Activated CD4-positive, alpha-beta T cell treated with anti-CD3 and anti-CD28 coated beads, Interleukin-2, amount 50 U/mL, for 4 hours (primary cell): ENCODE measurements at places on chromosomes 6 and 20.

DNA sequence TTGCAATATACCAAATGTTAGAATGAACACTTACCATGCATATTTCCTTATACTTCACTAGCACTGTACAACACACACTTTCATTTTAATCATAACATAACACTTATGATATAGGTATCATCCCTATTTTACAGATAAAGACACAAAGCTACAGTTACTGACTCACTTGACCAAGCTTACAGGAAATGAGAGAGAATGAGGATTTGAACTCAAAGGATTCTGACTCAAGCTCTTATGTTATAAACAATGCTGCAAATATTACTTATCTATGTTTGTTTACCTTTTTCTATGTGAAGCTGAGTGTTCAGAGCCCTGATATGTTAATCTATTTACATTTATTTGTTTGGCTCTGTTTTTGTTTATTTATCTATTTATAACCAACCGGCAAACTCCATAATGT, 245.4 kb downstream of the PTPRK start:
- no peak for DNase-seq

DNA sequence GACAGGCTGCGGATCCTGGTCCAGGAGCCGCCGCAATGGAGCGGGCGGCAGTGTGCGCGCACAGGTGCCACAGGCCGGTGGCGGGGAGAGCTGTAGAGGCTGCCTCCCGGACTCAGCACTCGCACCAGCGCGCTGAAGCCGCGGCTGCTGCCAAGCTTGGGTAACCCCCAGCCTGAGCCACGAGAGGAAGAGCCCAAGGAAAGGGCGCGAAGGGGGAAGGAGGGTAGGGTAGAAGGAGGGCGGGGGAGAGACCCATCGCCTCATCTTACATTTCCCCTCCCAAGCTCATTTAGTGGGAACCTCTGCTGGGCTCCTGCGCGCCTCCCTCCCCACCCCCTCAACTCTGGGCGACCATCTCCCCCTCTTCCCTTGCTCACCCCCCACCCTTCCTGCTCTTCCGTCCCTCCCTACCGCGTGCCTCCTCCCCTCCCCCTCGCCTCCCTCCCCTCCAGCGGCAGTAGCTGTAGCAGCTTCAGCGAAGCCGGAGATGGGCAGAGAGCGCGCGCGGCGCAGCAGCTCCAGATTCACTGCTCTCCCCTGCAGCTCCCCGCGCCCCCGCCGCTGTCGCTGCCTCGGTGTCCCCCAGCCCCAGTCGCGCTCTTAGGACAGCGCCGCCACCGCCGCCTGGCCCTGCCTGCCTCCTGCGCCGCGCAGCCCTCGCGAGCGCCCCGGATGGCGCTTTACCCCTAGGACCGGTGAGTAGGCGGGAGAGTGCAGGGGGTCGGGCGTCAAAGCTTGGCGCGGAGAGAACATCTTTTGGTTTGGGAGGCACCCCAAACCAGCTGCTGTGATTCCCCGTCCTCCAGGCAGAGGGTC, at the start of gene FUT9:
Gene FUT9, plus strand, starts transcription at position 457 of the 816 bp plus-strand sequence. CDS start 187,182 bp downstream, outside the sequence.
- DNase-seq: no peak

- DNase-seq: no peak
Measured at GRCh38 chr6:35317483-35318195, 20.0 kb downstream of the DEF6 start.

DNA sequence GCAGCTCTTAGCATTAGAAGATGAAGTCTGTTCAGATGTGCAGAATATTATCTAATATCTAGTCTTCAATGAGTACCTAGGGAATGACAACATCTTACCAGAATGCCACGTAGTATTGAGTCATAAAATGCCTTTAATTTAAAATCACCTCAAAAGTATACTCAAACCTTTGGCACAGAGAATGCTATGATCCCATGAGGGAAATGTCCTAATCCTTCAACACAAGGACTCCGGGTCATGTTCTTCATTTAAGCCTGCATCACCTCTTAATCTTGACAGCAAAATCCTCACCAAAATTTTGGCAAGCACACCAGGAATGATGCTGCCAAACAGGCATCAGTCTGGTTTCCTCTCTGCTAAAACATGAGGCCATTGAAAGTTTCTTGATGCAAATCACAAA, 23.6 kb upstream of the MARCKS start:
- DNase-seq: no peak

- no peak for DNase-seq
Measured at GRCh38 chr6:139344186-139344963, 30.1 kb downstream of the CITED2 start.

GRCh38 chr20:9699181-9699580, 139.7 kb downstream of the PAK5 start:
- DNase-seq: no peak

- DNase-seq: no peak
Measured at GRCh38 chr6:164195278-164195941, 780.9 kb downstream of the QKI start.

GRCh38 chr6:2959909-2960719, 11.3 kb downstream of the SERPINB6 start:
- no peak for DNase-seq

GRCh38 chr6:108952776-108953486, 104.7 kb downstream of the ARMC2 start:
- DNase-seq: no peak

DNA sequence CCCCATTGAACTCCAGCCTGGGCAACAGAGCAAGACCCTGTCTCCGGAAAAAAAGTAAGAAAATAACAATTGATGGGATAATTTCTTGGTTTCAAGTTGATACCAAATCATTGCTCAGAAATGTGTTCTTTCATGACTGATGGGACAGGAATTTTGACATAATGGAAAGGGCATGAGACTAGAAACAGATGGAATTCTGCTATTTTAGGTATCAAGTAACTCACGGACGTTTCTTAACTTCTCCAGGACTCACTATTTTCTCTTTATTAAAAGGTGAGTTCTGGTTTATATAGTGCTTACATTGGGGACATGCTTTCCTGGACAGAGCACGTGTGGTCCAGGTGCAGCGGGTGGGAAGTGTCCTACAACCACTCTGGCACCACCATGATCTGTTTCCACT, 6.0 kb upstream of the DSP start:
- DNase-seq: no peak

DNA sequence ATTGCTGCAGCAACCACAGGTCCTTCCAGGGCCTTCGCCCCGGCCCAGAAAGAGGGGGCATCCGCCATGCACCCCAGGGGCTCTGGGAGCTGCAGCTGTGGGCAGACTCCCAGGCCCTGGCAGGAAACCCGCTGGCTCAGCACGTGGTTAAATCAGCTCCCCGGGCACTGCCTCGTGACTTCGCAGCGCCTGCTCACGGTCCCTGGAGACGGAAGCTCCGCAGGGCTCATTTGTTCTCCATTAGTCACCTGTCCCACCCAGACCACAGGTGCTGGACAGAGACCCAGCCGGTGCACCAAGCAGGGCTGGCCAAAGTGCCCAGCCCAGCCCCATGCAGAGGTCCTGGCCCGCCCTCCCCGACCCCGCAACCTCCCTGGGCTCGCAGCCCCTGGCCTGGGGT, 14.7 kb downstream of the KCNQ2 start:
- no peak for DNase-seq

GRCh38 chr20:46962452-46963195, 68.0 kb downstream of the EYA2 start:
- no peak for DNase-seq

DNA sequence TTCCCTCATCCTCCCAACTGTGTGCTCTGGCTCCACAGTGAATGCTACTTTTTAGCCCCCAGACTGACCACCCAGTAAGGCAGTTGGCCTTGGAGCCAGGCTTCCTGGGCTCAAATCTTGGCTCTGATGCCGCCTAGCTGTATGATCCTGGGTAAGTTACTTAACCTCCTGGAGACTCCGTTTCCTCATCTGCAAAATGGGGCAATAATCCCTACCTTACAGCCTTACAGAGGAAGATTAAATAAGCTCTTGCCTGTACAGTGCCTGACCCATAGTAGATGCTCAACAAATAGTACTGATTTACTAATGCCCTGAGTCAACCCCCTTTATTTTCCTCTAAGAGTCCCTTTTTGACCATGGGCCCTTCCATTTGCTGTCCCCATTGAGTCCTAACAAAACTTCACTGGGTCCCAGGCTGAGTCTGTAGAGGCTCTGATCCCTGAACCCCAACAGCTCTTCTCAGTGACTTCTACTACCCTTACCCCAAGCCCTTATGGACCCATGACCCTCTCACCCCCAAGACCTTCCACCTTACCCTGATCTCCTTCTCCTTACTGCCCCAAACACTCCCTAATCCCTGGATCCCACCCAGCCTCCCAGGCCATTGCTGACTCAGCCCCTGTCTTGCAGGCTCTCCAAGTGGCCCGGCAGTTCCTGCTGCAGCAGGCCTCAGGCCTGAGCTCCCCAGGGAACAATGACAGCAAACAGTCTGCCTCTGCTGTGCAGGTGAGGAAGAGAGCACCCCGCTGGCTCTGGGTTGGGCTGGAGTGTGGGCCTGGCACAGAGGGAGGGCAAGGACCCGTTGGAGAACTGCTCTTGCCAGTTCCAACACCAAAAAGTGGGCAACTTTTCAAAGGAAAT, 31.4 kb downstream of the FOXP4 start:
- DNase-seq: no peak

- DNase-seq: no peak
Measured at GRCh38 chr20:38939686-38940085, 13.5 kb downstream of the FAM83D start.

DNA sequence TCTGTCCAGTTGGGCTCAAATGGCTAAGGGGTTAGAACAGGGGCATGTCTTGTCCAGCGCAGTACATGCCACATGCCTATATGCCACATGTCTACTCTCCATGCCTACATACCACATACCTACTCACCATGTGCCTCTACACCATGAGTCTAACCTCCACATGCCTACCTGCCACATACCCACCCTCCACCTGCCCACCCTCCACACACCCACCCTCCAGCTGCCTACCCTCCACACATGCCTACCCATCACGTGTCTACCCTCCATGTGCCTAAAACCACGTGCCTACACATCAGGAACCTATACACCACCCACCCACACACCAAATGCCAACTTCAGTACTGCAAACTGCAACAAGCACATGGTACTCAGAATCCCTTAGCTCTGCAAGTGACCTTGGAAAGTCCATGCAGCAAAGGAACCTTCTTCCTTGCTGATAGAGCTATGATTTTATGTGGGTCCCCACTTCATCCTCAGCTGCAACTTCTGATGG, 113.0 kb upstream of the CST7 start:
- no peak for DNase-seq

- DNase-seq: no peak
Measured at GRCh38 chr20:3691306-3691705, 9.5 kb upstream of the ADAM33 start.

- no peak for DNase-seq
Measured at GRCh38 chr6:97668716-97669115, 385.7 kb upstream of the MMS22L start.

DNA sequence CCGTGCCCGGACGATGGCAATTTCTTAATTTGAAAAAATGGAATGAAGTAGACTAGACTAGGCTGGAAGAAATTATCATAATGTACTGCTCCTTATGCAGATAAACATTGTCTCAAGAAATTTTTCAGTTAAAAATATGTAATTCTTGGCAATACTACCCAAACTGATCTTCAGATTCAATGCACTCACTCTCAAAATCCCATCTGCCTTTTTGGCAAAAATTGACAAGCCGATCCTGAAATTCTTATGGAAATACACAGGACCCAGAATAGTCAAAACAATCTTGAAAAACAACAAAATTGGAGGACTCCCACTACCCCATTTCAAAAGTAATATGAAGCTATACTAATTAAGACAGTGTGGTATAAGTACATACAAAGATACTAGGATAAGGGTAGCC, 19.0 kb downstream of the SLC23A2 start:
- DNase-seq: no peak

GRCh38 chr6:151763938-151764680, 43.4 kb upstream of the ESR1 start:
- DNase-seq: no peak

DNA sequence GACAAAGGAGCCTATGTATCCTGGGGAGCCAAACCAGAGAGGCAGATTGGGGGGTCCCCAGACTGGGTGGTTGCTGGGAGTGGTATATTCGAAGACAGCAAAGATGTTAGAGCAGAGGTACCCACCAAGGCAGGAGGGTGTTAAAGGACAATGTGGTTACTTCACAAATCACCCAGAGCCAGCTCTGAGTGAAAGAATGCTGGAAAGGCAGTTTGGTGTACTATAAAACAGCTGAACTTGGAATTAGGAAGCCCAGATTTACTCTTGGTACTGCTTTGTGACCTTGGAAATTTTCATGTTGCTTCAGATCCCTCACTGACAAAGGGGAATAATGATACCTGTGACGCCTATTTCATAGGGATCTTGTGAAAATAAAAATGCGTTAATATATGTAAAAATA, 121.6 kb downstream of the CD164 start:
- DNase-seq: no peak

GRCh38 chr6:30882759-30883684, 1.3 kb upstream of the DDR1 start:
- no peak for DNase-seq

DNA sequence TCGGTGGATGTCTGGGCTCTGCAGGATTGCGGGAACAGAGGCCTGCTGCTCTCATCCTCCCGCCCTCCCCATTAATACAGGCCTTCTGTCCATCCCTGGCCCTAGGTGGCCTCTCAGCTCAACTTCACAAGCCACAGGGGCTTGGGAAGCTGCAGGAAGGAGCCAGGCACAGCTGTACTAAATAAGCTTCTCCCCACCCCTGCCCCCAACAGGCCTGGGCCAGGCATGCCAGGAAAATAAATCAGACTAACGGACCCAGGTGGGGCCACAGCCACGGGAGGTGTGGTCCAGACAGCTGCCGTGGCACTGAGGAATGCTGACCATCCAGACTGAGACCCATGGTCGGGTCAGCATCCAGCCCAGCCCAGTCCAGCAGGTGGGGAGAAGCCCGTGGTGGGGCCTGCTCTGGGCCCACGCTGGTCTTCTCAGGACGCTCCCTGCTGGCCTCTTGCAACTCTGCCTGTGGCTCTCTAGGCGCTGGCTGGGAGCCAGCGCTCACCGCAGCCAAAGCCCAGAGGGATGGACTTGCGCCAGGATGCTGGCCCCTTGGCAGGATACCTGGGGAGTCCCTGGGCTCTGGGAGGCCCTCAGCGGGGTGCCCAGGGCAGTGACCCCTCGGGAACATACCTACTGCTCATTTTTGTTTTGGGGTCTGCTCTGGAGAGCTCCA, 8.6 kb upstream of the YTHDF1 start:
- no peak for DNase-seq

DNA sequence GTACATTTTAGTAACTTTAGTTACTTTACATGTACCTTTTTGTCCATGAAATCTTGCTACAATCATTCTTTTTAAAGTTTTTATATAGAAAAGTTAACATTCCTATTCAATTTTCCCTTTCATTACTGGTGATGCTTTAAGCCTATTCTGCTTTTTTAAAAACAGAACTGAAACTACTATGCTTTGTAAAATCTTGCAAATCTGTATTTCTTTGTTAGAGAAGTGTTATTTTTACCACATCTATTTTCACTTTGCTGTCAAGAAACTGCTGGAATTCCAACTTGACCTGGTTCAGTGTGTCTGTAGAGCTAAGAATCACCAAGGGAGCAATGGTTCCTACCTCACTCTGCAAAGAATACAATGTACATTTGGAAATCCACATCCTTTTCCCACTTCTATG, 21.8 kb upstream of the SAMD5 start:
- DNase-seq: no peak
